ENCODE measurements at places on chromosomes 3 and 15.

GRCh38 chr15:61687651-61688050 is 372.6 kb downstream of the VPS13C start:
- no peak for DNase-seq

DNA sequence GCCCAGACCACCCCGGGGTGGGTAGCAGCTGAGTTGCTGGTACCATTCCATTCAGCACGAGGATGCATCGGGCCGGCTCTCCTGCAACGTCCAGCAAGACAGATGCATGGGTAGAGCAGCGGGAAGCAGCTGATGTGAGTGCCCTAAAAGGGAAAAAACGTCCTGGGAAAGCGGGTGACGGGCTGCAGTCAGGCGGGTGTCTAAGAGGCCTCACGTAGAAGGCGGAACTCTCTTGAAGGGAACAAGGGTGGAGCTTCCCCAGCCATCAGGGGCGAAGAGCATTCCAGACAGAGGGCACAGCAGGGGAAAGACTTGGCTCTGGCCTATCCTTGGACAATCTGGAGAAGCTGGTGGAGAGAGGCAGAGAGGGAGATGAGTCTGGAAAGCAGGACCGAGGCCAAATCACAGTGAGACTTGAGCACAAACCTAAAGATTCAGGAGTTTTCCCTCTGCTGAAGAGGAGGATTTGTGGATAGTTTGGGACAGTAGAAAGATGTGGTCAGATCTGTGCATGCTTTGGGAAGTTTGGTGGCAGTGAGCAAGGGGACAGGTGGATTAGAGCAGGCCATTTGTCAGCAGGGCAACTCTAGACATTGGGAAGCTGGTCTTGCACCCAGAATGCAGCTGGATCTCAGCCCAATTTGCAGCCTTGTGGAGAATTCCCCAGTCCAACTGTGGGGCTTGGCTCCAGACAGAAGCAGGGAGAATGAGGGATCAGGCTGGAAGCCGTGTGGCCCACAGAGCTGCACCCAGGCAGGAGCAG is 70.7 kb downstream of the SEMA5B start:
- no peak for DNase-seq

DNA sequence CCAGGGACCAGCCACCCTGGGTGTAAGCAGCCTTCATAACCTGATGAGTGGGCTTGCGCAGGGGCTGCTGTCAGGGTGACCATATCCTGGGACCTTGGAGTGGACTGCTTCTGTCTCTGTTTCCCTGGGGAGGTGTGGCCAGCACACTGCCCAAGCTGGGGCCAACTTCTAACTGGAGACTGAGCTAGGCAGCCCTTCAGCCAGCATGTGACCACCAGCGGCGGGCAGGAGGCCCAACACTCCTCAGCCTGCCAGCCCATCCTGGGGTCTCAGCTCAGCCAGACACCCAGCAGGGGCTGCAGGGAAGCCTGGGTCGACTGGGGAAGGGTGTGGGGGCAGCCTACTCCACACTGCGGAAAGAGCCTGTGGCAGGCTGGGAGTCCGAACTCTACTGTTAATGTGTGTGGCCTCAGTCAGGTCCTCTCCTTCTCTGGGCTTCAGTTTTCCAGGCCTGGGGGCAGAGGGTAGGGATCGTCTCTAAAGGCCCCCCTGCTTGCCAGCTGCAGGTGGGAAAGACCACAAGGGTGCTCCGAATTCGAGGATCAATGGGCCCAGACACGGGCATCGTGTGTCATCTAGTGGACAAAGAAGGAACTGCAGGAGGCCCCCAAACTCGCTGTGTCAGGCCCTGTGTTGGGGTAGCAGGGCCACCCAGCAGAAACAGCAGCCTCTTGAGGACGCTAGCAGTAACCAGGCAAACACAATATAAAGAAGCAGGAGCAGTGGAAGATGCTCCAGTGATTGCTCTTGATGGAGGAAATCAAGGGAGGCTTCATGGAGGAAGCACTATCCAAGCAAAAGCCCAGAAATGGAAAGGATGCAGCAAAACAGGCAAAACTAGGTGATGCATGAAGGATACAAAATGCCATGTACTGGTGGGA is 2.0 kb upstream of the SEMA3G start:
- peak; percentile 83 for DNase-seq

DNA sequence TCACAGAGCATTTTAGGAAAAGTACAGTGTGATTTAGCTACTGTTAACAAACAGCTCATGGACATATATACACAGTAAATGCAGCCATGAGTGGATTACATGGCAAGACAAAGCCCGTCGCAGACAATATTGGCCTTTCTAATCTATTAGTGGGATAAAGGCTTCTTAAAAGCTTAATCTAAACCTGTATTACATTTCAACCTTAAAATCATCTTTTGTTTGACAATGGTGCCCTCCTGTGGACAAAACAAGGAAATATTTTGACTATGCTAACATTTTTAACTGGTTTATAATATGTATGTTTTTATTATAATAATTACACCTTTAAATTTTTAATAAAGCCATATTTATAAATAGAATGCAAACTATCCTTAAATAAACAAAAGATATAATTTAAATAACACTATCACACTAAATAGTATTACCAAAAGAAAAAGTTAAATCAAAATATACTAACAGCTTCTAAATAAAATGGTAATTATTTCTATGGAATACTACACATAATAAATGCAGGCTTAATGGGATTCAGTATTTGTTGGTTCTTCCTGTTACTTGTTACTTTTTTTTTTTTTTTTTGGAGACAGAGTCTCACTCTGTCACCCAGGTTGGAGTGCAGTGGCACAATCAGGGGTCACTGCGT is 38.6 kb downstream of the TAFA4 start:
- DNase-seq: peak; percentile 51

GRCh38 chr3:128041344-128041743 is 10.9 kb upstream of the SEC61A1 start:
- DNase-seq: no peak

GRCh38 chr3:61173676-61174075 is 77.6 kb downstream of the FHIT start:
- DNase-seq: no peak

GRCh38 chr3:33687406-33688010 is 30.5 kb downstream of the CLASP2 start:
- no peak for DNase-seq

GRCh38 chr3:31670136-31670535 is 137.4 kb downstream of the STT3B start:
- no peak for DNase-seq

DNA sequence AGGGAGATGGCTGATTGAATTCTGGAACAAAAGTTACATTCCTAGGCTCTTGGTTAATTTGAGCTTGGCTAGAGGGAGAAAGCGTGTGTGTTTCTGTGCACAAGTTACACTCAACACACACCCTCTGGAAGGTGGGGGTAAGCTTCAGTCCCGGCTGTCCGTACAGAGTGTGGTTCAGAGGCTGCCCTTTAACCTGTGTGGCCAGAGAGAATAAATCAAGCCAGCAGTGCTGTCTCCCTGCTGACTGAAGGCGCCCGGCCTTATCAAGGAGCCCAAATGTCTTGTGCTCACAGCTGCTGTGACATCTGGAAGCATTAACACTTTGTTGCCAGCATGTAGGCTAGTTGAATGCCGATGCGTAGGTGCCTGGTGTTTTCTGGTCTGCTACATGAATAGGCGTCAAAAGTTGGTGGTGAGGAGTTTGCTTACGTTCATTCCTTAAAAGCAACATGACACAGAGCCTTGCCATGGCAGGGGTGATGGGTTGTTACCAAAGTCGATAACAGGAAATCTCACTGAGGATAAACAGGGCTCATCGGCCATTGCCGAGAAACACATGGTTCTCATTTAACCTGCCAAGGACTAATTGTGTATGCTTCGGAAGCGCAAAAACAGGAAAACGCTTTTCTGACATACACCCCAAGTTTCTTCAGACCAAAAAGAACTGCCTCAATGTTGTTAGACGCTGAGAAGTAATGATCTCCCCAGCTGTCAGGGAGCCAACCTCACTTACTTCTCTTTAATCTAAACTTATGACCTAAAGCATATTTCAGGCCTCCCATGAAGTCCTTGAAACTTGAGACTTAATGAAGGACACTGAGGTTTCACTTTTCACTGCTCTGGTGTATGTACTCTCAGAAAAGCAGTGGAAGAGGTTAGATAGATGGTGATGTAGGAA is 95.8 kb upstream of the CTDSPL start:
- DNase-seq: no peak

DNA sequence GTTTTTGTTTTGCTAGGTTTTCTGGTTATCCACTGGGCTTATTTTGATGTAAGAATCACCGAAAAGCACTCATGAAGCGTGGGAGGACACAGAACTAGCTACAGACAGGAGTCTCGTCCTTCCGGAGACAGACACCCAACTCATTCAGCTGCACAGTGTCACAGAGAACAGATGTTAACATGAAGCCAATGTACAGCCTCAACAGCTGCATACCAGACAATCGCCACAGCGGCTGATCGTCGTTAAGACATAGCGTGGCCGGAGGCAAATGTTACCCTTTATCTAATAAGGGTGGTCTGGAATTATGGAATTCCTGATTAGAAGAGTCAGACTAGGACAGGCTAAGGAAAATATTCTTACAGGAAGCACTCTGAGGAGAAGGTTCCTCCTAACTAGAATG is 1.1 kb upstream of the PYGO1 start:
- DNase-seq: no peak

- no peak for DNase-seq
Observed at GRCh38 chr3:13146643-13147143, 73.5 kb upstream of the IQSEC1 start.

GRCh38 chr3:84442533-84442932 is 516.3 kb upstream of the CADM2 start:
- DNase-seq: no peak

DNA sequence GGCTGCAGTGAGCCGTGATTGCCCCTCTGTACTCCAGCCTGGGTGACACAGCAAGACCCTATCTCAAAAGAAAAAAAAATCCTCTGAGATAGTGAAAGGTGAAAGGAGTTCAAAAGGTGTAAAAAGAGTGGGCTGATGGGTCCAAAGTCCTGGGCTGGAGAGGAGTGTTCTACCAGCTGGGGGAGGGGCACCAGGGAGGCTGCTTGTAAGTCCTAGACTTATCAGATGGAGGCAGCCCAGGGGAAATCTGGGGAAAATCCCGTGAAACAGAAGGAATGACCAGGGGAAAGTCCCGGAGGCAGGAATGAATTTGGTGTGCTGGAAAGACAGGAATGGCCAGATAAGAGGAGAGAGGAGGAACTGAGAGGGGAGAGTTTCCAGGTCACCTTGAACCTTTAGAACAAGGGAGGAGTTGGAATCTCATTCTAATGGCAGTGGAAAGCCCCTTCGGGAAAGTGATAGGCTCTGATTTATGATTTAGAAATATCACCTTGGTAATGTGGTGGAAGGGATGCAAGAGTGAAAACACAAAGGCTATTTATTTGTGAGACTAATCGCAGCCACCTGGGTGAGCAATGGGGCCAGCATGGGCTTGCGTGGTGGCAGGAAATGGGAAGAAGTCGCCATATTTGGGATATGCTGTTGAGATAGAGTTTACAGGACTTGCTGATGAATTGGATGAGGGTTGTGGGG is 23.4 kb upstream of the PPP4R2 start:
- DNase-seq: no peak

DNA sequence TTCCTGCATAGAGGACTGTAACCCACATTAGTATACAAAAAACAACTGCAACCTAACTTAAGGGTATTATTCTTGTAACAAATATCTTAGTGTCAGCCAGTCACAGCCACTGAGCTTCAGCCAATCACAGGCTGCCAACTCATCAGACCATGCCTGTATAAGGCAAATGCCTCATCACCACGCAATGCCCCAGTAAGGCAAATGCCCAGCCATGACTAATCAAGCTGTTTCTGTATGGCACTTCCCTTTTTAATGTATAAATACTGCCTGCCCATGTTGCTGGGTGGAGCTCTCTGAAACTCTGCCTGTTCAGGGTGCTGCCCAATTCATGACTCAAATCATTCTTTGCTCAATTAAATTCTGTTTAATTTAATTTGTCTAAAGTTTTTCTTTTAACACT is 18.4 kb upstream of the GABRA5 start:
- DNase-seq: no peak

DNA sequence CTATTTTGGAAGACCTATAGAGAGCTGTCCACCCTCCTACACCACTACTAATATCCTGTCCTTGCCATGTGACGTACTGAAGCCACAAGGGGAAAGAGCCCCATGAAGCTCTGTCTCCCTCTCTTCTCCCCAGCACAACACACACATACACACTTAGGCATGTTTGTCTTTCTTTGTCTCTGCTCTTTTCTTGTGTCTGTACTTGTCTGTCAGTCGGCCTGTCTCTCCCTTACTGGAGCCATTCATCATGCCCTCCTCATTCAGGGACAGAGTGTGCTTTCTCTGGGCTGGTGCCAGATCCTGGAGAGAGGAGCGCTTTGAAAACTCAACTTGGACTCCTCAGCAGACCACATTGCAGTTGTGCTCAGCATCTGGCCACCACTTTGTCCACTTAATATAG is 47.6 kb downstream of the PSMD6 start:
- DNase-seq: no peak

DNA sequence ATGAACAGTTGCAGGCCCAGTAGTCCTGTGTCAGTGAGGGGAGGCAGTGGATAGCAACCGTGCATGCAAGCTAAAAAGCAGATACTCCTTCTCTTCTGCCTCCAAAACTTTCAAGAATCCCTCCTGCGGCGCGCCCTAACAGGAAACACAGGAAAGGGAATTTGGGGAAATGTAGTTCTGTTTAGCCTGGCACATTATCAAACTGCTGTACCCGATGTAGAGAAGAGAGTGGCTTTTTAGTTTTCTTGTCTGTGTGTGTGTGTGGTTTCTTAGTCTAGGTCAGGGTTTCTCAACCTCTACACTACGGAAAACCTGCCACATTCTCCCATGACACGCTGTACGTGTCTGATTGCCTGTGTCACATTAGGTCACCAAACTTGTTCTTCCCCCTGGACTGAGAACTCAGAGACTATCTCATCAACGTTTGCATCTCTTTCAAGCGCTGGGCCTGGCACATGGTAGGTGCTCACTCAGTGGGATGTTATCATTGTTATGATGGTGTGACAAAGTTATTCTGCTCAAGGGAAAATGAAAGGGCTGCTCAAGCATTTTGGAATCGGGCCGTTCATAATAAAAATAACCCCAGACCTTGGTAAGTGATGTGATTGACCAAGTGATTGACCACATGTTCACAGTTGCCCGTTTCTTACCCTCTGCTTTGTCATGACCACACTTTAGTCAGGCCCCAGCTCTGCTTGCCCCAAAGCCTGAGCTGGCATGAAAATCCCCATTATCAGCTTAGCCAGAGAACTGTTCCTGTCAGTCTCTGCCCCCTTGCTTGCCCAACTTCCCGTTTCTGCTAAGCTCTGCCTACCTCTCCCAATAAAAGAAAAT is 33.2 kb downstream of the TM4SF4 start:
- DNase-seq: peak; percentile 6

- no peak for DNase-seq
Observed at GRCh38 chr3:88876724-88877123, 230.7 kb upstream of the EPHA3 start.
